ENCODE measurements at places on chromosomes 3 and 15. TPM values are rescaled to one million over a fixed set of nuclear protein-coding genes. Genes with fewer than 3 reads are reported as not detected.
A peak's percentile ranks its signal among the peaks of the same experiment; 100 is the strongest.

DNA sequence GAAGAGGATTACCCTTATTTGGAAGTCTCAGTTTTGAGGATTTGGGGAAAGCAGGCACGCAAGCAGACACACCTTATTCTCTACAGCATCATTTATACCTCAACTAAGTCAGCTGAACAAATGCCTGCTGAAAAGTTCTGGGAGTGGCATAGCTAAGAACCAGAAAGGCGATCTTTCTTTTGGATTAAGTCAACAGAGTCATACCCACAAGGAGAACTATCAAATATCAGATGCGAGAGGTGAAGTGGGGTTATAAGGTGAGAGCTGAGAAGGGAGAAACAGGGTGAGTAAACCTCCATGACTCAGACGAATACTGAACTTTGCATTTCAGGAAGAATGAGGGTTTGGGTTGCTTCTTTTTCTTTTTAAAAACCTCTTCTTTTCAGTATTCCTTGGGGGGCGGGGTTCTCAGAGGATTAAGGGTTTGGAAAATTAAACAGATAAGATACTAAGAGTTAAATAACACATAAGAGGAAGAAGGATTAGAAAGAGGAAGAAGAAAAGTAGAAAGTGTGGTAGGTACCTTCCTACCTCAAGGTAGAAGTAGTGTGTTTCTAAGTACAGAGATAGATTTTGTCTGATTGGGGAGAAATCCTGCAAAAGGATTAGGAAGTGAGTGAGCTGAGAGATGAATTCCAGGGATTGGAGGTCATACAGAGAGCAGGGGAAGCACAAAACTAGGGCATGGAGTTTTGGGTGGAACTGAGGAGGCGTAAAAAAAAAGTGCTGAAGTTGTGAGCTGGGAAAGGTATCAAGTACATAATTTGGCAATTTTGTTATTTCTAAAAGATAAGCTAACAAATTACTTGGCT lies 41.3 kb upstream of the ICE2 start:
- DNase-seq: peak; percentile 70

GRCh38 chr15:40942337-40942854 lies 10.9 kb upstream of the CHAC1 start:
- DNase-seq: no peak

DNA sequence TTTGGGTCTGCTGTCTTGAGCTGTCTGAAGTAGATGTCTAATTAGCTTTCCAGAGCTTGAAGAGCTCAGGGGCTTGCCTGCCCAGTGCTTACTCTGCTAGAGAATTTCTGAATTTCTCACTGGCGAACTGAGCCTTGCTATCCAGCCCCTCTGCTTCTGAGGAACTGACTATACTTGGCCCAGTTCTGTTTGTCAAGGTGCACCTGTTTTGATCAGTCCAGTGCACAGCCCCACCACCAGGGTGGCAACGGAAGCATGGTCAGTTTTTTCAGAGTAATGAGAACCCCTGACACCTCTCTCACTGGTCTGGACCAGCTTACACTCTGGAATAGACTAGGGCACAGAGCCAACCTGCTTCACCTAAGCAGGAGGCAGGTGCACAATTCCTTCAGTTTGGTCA lies 25.2 kb downstream of the ITGB5 start:
- DNase-seq: no peak

DNA sequence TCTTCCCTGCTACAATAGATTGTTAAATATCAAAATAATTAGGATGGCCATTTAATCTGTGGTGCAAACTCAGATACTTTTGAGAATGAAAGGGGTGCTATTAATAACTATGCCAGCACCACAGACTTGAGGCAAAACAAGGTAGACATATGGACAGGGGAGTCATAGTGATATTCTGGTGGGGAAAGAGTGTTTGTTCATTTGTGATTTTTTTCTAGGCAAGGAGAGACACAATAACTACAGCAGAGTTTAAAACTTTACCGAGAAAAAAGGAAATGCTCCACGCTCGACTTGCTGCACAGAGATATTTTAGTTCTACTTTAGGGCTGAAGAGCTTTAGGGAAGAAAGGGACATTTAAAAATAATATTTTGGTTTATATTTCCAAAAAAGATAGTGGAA lies 611.2 kb upstream of the GRM7 start:
- DNase-seq: no peak

Gene NCBP2
- 91.8 TPM for total RNA-seq

Gene PRR20G
- not detected for total RNA-seq

Gene CHRD
- total RNA-seq: not detected
